COR-L47 (cell line): ENCODE measurements at places on chromosomes 5 and 9.

GRCh38 chr9:114953959-114954358 lies 23.6 kb upstream of the TNFSF8 start:
- no peak for DNase-seq

DNA sequence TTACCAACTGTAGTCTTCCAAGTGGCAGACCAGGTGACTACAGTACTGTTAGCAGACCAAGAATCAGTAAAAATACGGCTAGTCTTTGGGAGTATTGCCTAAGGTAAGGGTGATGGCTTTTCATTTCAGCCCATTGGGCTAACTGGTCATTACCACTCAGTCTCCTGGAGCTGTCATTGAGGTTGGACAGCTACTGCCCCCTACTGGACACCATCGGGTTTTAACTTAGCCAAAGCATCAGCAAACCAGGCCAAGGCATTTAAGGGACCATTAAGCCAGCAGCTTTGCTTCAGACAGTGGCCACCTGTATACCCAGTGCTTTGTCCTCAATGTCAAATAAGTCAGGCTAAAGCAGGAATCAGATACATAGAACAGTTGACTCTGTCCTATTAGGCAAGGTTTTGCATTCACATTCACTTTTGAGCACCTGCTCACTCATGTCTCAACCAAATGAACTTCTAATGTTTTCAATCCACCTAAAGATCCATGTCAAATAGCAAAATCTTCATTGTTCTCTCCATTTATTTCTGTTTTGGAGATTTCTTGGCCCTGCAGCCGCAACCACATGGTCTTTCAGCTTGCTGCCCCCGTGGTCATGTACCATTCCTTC lies 117.2 kb downstream of the INVS start:
- DNase-seq: no peak

DNA sequence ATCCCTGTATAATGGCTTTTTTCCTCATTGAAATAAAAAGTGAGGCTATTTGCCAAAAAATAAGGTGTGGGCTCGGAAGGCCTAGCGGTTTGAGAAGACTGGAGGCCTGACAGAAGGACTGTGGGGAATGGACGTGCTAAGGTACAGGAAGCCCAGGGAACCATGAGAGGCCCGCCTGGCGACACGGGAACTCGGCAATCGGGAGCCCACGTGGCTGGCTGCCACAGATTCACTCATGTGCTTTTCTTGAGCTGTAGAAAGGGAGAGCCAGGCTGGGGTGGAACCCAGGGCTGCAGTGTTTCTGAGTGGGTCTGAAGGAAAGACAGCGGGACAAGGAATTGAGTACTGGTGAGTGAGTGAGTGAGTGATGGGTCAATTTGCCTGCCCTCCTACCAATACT lies 11.9 kb upstream of the DDX41 start:
- DNase-seq: no peak

GRCh38 chr5:14407051-14407450 lies 174.5 kb upstream of the OTULINL start:
- DNase-seq: no peak

DNA sequence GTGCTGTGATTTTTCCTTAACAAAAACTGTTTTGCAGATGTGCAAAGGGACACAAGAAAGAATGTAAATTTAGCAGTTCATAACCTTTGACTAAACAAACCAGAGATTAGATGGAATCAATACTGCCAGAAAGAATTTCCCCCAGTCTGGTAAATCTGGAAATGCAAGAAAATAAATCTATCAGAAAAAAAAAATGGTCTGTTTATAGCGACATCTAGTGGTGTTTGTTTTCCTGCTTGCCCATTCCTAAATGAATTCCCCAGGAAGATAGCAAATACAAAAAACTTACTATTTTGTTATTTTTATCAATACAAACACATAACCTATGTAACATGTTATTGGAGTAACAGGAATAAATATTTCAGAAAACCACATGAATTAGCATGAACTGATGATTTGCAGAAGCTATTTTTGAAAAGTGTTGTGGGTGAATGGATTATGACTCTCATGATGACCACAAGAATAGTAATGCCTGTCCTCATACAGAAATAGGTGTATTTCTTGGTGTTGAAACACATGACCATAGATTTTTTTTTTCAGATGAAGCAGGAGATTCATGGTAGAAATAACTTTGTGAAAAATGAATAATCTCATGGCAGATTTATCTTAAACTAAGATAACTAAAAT lies 1703.8 kb downstream of the MAT2B start:
- no peak for DNase-seq

- no peak for DNase-seq
These were observed 10.1 kb downstream of the BRD9 start for GRCh38 chr5:882253-883183.

DNA sequence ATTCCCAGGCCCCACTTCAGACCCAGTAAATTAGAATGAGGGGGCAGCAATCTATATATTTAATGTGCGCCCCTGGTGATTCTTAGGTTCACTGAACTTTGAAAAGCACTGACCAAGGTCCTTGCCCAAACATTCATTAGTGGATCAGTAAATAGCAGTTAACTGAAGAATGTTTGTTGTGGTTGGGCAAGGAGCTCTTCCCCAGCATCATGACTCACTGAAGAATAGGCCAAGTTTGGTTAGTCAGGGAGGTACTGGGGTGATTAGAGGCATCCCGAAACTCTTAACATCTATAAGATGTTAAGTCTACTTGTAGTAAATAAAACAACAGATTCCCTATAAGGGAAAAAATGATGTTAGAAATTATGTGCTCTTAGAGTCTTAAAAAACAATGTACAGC lies 833 bp upstream of the MROH2B start:
- no peak for DNase-seq
